ENCODE measurements at places on chromosomes 13 and 19.

DNA sequence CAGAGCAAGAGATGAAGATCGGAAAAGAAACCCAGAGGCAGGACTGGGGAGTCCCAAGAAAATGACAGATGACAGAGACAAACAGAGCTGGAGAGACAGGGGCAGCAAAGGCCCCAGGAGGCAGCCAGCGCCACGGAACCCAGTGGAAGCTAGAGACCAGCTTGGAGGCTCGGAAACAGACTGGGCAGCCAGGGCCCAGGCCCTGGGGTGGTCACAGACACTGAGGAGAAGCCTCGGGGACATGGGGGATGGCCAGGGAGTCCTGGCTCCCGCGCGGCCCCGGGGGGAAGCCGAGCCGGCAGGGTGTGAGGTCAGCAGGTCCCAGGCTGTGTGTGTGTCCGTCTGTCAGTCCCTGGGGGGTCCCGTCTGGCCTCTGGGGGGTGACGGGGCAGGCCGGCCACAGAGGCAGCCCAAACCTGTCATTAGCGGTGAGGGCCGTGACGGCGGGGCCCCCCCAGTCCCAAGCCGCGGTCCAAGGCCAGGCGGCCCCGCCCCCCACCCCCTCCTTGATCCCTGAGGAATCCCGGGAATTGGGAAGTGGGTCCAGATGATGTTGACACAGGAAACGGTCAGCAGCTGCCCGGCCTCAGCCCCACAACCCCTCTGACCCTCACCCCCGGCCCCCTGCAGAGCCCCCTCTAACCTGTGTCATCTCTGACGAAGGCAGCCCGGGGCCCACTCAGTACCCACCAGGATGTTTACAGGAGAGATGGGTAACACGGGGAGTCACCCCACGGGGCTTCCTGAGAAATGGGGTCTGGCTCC lies 2.5 kb upstream of the TMEM190 start:
- DNase-seq = no peak

DNA sequence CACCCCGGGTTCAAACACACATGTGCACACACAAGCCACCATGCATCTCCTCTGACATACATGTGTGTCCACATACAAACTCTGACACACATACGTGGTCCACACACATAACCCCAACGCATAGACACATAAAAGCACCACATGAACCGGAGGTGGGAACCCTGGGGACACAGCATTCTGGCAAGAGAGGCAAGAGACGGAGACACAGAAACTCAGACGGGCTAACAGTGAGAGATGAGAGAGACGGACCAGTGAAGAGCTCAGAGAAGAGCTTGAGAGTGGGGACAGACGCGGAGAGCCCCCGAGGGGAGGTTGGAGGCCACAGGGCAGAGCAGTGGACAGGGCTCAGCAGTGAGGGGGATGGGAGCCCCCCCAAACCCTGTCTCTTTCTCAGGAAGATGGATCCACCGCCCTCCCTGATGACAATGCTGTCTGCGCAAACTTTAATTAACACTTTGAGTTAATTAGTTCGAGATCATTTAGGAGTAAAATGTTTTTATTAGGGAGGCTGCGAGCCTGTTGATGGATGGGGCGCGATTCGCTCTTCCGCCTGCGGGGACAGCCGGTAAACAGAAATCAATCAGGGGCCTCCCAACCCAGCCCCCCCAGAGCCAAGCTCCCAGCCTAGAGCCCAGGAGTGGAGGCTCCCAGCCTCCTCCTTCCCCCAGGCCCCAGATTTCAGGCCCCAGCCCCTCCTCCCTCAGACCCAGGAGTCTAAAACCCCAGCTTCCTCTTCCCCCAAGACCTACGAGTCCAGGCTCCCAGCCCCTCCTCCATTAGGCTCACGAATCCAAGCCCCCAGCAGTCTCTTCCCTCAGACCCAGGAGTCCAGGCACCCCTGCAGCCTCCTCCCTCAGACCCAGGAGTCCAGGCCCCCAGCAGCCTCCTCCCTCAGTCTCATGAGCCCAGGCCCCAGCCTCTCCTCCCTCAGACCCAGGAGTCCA lies 9.5 kb upstream of the ERFL start:
- DNase-seq = no peak

- no peak for DNase-seq
Measured at GRCh38 chr13:45472171-45472705, 7.5 kb downstream of the COG3 start.

- DNase-seq = no peak
Measured at GRCh38 chr13:32228330-32229041, 86.7 kb downstream of the ZAR1L start.

GRCh38 chr19:14265290-14266036 lies 59.5 kb upstream of the ADGRL1 start:
- DNase-seq = no peak

GRCh38 chr13:71590654-71591148 lies 276.3 kb downstream of the DACH1 start:
- no peak for DNase-seq

GRCh38 chr19:8491574-8491973 lies 10.9 kb downstream of the PRAM1 start:
- DNase-seq = no peak

- DNase-seq = no peak
Measured at GRCh38 chr13:27588405-27588804, 31.9 kb downstream of the LNX2 start.
